ENCODE measurements at places on chromosomes 1 and 21.

- DNase-seq: no peak
These were observed 308.0 kb downstream of the MATN1 start for GRCh38 chr1:30415171-30415940.

- DNase-seq: no peak
These were observed 7.2 kb downstream of the MTARC2 start for GRCh38 chr1:220755309-220755708.

DNA sequence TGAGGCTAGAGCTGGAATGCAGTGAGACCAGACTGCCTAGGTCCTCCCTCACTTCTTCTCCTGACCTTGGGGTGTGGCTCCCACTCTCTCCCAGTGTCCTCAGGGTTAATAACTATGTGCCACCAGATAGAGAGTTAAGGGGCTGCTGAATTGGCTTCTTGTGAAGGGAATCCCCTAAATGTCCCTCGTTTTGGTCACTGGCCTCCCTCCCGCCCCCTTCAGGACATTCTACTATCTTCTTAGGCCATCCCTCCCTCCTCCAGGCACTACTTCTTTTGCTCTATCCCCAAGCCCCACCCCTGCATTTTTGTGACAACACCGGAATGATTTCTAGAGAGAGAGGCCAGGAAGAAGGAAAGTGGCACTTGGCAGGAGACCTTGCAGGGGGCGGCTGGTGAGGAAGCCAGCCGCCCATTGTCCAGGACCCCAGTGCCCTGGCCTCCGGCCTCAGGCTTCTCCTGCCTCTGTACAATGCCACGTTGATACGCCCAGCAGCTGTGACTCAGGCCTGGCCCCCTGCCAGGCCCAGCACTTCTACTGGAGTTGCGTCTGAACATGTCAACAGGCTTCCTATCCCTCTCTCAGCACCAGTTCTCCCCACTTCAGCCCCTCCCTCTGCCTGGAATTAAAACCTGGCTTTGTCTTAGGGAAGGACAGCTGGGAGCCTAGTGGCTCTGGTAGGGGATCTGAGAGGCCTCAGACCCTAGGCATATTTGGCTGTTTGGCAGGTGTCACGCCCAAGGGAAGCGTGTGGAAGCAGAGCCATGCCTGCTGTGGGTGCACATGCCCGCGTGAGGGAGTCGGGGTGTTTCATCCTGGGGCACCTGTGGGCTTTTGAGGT, 9.1 kb downstream of the LMNA start:
- DNase-seq: peak; percentile 53

DNA sequence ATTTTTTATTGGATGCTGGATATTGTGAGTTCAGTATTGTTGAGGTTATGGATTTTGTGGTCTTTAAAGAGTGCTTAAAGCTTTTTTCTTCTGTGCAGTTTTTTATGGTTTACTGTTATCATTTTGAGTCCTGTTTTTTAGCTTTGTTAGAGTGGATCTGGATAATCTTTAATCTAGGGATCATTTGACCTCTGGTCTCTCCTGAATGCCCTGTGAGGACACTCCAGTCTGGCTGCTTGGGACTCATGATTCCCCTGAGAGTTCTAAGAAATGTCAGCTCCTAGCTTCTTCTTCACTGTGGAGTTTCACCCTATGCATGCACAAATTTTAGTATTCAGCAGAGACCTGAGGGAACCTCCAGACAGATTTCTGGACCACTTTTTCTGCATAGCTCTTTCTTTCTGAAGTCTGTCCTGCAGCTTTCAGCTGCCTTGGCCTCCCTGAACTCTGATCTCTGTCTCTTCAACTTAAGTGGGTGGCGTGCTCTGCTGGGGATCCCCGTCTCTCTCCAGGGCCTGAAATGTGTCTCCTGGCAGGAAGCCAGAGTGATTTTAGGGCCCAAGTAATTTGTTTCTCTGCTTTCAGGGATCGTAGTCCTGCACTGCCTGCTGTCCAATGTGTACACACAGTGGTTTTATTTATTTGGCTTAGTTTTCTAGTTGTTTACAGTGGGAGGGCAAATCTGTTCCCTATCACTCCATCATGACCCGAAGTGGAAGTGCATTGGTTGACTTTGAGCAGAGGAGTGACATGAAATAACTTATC, 14.7 kb downstream of the PEX14 start:
- DNase-seq: no peak

DNA sequence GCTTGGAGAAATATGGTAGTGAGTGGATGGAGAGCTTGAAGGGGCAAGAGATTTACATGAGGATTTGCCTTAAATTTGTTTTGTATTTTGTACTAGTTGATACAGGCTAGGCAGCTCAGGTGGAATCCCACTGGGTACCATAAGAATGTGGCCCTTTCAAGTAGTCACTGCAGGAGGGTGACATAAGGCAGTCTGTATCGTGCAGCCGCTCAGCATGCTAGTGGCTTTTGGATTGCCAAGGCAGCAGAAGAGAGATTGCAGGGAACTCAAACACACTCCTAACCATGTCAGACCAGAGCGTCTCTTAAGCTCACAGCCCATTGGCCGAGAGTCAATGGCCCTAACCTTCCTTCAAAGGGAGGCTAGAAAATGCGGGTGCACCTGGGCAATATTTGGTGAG, 420.0 kb downstream of the ADGRL2 start:
- no peak for DNase-seq

DNA sequence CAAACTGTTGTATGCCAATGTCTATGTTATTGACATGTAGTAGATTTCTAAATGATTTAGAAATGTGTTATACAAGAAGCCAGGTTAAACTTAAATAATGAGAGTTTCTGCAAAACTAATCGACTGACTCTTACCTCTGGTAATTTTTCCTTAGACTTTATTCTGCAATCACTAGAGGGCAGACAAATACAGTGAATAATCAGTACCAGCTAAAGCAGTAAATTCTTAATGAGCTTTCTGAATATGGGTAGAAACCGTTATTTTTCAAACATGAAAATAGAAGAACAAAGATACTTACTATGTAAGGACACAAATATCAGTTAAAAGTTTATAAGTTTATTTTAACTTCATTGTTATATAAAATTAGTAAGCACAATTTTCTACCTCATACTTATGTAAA, 97.9 kb upstream of the RGS1 start:
- DNase-seq: peak; percentile 64

GRCh38 chr1:38135625-38136414, 89.2 kb upstream of the POU3F1 start:
- no peak for DNase-seq

DNA sequence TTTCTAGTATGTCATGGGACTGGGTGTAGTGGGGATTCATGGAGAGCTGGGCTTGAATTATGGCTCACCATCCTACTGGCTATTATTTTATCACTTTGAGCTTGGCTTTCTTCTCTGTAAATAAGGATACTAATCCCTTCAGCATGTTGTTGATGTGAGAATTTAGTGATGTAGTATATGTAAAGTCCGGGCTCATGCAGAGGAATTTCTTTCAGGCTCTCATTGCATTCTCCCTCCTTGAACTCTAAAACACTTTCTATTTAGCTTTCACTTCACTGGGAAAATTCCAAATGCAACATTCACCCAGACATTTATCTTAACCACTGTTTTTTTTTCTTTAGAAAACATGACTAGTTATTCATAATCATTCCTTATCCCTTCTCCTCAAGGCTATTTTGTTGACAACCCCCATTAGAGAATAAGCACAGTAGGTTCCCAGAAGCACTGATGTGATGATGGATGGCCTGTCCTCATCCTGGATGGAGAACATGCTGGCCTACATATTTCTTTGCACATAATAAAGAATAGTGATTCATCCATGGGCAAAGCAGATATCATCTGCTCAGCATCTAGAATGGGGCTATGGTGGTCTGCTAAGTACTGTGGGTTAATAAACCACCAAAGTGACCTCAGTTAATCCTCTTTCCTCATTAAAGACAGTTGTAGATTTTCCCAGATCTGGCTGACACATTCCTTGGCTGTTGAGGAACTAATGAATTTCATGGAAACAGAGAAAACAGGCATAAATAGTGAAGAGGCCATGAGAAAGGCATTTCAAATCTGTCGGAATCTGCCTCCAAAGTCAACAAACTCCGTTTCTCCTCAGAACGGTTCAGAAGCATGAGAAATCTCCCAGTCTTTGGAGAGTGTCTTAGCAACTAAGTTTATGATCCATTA, 68.0 kb upstream of the CYP2J2 start:
- DNase-seq: no peak

DNA sequence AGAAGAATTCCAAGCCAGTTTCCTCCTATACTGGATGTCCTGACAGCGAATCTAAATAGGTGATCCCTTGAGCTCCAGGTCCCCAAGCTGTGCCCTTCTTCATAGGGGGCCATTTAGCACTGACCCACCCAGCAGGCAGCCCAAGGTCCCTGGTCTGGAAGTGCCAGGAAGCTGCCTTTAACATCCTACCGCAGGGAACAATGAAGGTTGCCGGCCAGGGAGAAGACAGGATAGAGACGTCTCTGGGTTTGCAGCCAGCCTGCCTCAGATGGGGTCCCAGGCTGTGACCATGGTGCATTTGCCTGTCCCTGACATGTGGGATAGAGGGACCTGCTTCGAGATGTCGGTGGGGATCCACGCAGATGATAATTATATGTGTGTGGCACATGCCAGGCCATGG, 2.7 kb upstream of the RIPK4 start:
- DNase-seq: no peak

DNA sequence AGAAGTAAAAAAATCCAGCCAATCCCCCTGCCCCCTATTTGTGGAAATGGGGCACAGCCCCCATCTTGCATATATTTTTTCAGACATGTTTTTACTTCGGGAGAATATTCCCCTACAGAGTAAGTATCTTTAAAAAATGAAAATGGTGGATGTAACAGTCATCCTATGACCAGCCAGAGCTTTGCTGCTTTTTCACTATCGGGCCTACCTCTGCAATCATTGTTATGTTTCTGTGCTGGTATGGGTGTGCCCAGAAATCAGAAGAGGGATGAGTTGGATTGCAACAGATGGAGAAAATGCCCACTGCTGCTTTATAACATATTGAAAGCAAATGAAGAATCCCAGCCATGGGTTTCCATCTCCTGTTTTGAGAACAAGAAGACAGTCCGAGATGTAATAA, 2.9 kb downstream of the CD247 start:
- DNase-seq: no peak

DNA sequence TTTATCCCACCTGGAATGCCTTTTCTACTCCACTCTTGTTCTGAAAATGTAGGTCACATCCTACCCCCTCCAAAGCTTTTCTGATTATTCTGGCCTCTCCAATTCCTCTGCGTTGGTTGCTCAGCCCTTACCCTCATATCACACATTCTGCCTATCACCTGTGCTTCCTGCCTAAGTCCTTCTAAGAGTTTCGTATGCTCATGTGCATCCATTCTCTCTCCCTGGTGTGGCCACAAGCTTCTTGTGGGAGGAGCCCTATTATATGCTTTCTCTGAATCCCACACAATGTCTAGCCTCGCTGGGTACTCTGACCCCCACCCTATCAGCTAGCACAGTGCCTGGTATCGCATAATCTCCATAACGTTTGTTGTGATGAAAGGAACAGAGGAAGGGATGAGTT, 54.2 kb downstream of the CD58 start:
- no peak for DNase-seq

GRCh38 chr1:206631085-206631509, 4.2 kb upstream of the DYRK3 start:
- DNase-seq: peak; percentile 69

DNA sequence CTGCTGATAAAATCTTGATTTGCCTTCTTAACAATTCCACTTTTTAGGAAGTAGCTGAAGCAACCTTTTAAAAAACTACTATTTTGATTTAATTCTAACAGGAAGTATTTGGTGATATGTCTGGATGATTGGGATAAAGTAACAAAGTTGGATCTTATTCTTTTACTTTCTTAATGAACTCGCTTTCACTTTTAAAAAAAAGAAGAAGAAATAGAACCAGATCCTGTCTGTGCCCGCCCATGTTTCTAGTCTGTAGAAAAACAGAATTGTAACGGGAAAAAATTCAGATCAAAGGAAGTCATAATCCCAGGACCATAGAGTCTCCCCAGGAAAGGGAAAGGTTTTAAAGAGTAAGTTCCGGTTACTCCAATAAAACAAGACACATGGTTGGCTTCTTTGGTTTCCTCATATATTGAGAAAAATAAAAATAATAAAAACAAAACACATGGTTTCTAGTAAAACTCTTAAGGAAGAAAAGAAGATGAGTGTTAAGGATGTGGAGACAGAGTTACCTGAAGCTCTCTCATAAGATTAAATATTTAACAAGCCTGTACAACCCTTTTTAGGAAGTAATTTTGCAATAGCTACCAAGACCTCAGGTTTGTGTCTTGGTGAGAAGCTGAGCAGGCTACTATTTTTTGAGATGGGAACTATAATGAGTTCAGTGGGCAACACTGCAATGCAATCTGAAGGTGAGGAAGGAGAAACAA, 4.9 kb downstream of the CD48 start:
- no peak for DNase-seq

GRCh38 chr21:31566064-31566463, 93.4 kb upstream of the SOD1 start:
- DNase-seq: no peak

DNA sequence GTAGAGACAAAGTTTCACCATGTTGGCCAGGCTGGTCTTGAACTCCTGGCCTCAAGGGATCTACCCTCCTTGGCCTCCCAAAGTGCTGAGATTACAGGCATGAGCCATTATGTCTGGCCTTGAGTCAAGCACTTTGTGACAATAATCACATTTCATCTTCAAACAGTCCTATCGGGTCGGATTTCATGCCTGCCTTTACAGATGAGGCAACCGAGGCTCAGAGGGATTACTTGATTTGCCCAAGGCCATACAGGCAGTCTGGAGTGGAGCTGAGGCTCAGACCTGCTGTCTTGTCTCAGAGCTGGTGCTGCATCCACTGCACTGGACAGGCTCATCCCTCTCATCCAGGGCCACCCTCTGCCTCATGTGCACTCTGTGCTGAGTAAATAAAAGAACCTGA, 26.6 kb downstream of the FAM151A start:
- DNase-seq: no peak

- no peak for DNase-seq
These were observed 8.6 kb downstream of the FCAMR start for GRCh38 chr1:206961668-206962067.

DNA sequence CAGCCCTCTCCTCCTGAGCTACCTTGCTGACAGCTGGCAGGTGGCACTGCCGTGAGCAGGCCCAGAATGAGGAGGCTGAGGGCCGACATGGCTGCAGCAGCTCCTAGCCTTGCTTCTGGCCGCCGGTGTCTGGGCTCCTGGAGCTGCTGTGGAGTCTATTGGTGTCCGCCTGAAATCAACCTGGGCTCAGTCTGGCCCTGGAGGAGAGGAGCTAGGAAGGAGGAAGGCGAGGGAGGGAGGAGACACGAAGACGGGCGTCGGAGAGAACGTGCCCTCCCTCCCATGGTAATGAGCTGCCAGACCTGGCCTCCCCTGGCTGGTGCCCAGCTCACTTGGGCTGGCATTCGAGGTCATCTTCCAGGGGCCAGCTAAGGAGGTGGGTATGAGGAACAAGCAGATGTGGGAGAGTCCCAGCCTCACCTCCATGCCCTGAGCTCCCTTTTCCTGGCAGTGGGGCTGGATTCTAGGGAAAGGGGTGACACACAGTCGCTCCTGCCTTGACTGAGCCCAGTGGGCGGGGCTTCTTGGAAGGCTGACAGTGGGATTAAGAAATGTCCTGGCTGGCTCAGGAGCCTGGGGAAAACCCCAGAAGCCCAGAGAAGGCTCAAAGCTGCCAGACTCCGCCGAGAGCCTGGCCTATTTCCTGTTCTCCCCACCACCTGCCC, at the start of gene PDZK1IP1:
Gene PDZK1IP1, minus strand, starts transcription at position 193 of the 665 bp plus-strand sequence. Its CDS starts 104 bp downstream, at position 89.
- DNase-seq: no peak

Data from B cell (primary cell).